NCI-H446 treated with DMSO at 0.1 percent for 48 hours (cell line): ENCODE measurements at places on chromosomes 7 and 10.

DNA sequence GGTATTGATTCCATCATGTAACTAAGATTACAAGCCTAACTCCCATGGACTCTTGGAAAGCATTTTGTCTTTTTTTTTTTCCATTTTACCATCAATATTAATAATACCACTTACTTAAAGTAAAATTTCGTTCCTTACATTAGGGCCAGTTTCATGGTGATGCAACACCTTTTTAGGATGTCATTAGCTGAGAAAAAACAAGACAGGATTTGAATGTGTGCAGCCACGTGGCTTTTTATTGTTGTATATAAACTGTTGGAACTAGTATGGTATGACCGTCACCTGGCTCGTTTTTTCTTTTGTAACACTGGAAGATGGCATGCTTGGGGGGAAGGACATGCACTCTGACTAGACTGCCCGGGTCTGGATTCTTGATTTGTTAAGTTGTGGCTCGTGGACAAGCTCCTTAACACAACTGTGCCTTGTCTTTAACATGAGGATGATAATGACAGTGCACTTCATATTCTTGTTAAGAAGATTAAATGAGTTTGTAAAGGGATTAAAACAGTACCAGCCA, 42.1 kb downstream of the ARHGAP21 start:
- no peak for DNase-seq

- DNase-seq: no peak
These were observed 24.8 kb downstream of the ABCB4 start for GRCh38 chr7:87450706-87451105.

DNA sequence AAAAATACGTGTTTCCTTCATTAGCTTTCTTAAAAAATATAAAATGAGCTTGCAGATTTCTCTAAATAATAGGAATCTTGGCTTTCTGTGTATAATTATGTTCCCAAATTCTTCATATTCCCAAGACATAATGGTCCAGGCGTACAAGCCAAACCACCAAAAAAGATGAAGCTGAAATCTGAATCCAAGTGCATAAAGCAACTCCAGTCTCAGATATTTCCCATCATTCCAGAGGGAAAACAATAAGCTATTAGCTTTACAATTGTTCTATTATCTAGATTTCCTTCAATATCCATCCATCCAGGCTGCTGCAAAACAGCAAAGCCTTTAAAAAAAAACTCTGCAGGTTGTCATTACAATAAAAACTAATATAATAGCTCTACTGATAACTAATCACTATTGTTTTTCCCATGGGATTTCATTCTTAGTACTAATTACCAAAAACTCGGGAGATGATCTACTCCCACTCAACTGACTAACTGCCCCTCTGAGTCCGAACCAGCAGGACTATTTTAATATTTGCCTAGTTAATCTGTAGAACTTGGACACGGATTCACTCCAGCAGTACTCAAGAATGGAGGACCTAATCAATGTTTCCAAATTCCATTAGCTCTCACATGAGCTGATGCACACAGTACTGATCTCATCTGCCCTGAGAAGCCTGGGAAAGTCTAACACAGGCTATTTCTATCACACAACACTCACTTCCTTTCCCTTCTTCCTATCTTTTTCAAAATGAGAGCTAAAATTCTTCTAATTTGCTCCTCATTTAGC, 108.9 kb upstream of the ASAH2 start:
- no peak for DNase-seq

- DNase-seq: no peak
These were observed 5.4 kb downstream of the COL13A1 start for GRCh38 chr10:69807122-69807521.

- DNase-seq: no peak
These were observed 57.2 kb upstream of the ANK3 start for GRCh38 chr10:60446851-60447250.

GRCh38 chr7:107622429-107622828, 38.2 kb upstream of the SLC26A4 start:
- no peak for DNase-seq

DNA sequence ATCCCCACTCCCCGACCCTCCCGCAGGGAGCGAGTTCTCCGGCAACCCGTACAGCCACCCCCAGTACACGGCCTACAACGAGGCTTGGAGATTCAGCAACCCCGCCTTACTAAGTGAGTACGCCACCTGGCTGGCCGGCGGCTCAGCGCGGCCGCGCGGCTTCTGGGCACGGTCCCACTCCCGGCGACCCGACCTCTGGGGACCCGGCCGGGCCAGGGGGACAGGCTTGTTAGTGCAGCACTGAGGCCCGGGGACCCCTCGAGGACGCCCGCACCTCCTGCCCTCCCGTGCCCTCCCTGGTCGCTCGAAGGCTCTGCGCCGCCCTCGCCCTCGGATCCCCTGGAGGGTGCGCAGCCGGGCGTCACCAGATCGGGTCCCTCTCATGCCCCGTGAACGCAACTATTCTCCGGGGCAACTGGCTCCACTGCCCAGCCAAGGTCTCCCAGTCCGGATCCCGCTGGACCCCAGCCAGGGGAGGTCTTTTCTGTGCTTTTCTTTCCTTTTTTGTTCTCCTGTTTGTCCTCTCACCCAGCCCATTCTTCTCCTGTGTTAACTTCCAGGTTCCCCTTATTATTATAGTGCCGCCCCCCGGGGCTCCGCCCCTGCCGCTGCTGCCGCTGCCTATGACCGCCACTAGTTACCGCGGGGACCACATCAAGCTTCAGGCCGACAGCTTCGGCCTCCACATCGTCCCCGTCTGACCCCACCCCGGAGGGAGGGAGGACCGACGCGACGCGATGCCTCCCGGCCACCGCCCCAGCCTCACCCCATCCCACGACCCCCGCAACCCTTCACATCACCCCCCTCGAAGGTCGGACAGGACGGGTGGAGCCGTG, 81.8 kb downstream of the PAX2 start:
- no peak for DNase-seq

GRCh38 chr7:112648781-112649180, 141.4 kb downstream of the TMEM168 start:
- DNase-seq: no peak
